Tongue (tissue), 3 donors: ENCODE measurements at places on chromosomes 3 and 15.

- DNase-seq: no peak
Measured at GRCh38 chr3:123582315-123582714, 2.5 kb downstream of the HACD2 start.

DNA sequence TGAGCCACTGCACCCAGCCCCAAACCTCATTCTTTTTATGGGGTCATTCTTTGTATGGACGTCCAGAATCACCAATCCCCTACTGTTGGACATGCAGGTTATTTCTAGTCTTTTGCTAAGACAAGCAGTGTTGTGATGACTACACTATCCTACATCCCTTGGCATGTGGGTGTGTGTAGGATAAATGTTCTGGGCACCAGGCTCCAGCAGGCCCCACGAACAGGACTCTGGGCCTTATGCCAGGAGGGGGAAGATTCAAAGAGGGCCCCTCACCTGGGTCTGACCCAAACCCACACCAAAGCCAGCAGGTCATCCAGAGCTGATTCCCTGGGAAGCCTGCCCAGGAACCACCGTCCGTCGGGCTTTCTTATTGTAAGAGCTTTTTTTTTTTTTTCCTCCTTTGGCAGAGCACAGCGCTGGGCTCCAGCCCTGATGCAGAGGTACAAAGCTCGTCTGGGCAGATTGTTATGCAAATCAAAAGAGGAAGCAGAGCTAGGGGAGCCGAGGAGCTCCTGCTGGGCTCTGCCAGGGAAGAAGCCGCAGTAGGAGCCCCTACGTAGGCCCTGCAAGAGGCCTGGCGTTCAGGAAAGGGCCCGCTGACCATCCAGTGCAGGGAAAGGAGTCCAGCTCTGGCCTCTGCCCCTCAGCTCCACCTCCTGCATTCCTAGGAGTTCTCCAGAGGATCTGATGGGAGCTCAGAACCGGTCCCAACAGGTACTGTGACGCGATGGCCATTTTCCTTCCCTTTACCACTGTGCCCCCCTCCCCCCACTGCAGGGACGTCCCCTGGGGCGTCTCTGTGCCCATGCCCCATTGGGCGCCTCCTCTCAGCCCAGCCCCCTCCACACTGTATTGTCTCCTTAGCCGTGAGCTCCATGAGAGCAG is 29.0 kb upstream of the FURIN start:
- no peak for DNase-seq

DNA sequence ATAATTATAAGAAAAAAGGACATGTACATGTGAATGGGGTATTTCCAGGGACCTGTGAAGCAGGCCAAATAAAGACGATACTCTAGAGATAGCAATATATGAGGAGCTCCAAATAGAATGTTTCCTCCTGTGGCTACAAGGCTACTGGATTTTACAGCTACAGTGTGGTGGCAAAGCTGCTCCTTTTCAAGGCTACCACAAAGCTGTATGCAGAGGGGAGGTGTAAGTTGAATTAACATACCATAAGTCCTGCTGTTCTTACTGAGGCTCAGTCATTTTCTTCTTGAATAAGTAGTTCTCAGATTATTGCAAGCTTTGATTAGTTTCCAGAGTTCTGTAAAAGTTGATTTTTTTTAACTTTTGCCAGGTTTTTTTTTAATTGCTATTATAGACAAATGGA is 1184.6 kb upstream of the EPHA6 start:
- no peak for DNase-seq

- no peak for DNase-seq
Measured at GRCh38 chr15:34128898-34129297, 27.0 kb downstream of the PGBD4 start.

GRCh38 chr15:72751751-72752455 is 31.7 kb downstream of the ADPGK start:
- no peak for DNase-seq

DNA sequence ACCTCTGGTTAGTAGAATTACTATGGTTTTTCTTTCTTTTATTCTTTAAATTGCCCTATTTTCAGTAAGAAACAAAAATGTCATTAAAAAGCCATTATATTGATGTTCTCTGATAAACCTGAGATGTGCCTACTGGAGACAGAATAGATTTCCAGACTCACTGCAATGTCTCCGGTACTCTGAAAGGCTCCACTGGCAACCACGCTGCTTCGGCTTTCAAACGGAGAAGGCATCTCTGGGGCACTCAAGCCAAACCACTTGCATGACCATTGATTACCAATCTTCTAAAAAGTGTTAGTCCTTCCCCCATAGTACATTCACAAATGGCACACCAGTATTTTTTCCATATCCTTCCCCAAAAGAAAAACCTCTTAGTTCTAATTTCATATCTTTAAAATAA is 82.6 kb downstream of the CBLB start:
- no peak for DNase-seq

DNA sequence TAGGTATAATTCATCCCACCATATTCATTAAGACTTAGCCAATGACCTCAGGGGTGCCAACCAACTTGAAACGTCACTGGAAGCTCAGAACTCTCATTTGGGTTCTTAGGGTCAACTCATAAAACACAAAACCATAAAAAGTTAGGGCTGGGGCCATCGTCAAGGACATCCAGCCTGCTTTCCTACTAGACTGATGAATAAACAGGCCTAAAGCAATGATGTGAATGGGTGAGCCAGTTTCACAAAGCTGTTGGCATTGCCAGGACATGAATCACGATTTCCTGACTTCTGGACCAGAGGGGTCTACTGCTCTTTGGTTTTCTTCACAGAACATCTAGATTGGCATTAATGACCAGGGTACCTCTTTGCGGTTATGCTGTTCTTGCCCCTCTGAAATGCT is 64.7 kb downstream of the EOMES start:
- DNase-seq: no peak
